ENCODE measurements at places on chromosomes 16 and 17. TPM values are rescaled to one million over a fixed set of nuclear protein-coding genes. Genes with fewer than 3 reads are reported as not detected.

- no peak for DNase-seq
Measured at GRCh38 chr16:68230956-68231355, 5.0 kb downstream of the ESRP2 start.

- no peak for DNase-seq
Measured at GRCh38 chr17:2051061-2051932, 3.6 kb upstream of the HIC1 start.

- no peak for DNase-seq
Measured at GRCh38 chr16:84476401-84476800, 28.1 kb downstream of the MEAK7 start.

GRCh38 chr17:44776628-44777393 lies 18.0 kb downstream of the ADAM11 start:
- DNase-seq: no peak

DNA sequence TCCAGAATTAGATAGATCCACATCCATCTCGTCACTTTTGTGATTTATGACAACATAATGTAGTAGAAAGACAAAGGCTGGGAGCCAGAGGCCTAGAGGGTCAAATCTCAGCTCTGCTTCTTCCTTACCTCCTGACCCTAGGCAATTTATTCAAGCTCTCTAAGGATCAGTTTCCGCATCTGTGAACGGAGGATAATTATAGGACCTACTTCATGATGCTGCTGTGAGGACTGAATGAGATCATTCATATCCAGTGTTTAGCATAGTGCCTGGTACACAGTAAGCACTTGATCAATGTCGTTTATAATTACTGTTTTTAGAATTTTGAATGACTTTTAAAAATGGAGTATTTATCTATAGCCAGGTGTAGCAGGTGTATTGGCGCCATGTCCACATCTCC lies 128.4 kb downstream of the SHISA9 start:
- no peak for DNase-seq

The KRT13 gene
- 0.25 TPM for polyA plus RNA-seq

DNA sequence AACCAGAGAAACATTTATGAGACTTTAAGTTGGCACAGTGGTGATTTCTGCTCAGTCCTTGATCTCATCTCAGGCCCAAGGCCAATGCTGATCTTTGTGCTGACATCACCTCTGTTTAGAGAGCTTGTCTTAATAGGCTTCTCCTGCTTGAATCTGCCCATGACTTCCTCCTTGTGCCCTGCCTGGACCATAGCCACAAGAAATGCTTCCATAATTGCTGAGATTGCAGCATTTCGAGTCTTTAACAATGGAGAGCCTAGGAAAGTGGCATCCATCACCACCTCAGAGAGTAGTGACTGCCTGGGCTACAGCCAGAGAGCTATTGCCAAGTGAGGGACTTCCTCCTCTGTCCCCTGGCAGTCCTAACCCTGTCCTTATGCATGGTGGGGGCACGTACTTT lies 25.1 kb upstream of the MMP2 start:
- no peak for DNase-seq

GRCh38 chr16:12257926-12258561 lies 281.5 kb downstream of the SNX29 start:
- DNase-seq: no peak

The OR4D1 gene
- polyA plus RNA-seq: 0.10 TPM

The TEX14 gene
- 1.6 TPM for polyA plus RNA-seq

GRCh38 chr17:49843774-49844350 lies 4.0 kb downstream of the TAC4 start:
- no peak for DNase-seq

- no peak for DNase-seq
Measured at GRCh38 chr16:31452631-31453106, 6.6 kb upstream of the ARMC5 start.

The ZNF624 gene
- 12.1 TPM for polyA plus RNA-seq

GRCh38 chr17:4748686-4749085 lies 9.0 kb upstream of the CXCL16 start:
- no peak for DNase-seq

The SDK2 gene
- 9.3 TPM for polyA plus RNA-seq

The GGT6 gene
- polyA plus RNA-seq: 6.3 TPM

GRCh38 chr16:65751622-65752521 lies 614.6 kb upstream of the CDH5 start:
- no peak for DNase-seq

DNA sequence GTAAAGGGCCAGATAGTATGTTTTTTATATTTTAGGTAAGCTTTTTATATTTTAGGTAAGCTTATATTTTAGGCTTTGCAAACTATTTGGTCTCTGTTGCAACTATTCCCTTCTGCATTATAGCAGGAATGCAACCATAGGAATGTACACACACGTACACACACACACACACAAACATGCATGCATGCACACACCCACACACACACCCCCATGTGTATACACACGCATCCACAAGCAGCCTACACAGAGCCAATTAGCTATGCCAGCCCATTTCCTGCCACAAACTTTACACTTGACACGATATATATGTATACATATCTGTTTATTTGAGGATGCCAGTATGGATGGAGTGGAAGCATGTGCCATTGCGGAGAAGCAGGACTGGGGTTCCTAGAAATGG lies 7.5 kb upstream of the TRPV3 start:
- DNase-seq: no peak

DNA sequence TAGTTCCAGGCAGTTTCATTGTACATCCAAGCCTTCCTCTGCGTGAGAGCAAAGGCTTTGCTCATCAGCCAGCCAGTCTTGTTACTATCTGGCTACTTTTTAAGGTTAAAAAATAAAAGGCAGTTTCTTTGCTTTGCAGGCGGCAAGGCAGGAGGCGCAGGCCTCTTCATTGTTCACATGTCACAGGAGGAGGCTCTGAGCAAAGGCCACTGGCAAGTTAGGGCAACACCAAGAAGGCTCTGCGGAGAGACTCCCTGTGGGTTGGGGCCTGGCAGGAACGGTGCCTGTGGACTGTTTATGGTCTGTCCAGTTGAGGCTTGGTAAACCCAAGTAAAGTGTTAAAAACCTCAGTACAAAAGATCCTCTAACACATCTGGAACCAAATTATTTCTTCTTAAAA lies 3.9 kb upstream of the NT5C start:
- DNase-seq: no peak

The RCVRN gene
- not detected for polyA plus RNA-seq

DNA sequence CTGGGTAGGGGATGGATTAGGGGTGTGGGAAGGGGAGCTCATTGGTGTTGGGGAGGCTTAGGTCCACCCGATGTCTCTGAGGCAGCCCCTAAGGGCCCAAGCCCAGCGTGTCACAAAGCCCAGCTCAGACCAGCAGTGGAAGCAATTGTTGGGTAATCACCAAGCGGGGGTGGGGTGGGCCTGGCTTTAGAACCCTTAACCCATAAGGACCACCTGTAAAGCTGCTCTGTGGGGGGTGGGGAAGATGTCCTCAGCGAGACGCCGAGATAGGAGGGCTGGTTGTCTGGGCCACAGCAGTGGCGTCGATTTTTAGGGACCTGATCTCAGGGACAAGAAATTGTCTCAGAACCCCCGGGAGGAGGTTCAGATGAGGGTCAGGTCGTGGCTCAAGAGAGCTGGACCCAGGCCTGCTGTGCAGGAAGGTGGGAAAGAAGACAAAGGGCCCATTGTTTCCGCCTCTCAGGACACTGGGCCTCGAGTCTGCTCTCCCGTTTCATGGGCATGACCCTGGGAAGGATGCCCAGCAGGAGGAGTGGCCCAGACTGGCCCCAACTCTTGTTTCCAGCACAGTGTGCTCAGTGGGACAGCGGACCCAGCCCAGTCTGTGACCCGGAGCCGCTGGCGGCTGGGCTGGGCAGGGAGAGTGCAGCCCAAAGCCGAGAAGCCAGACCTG lies 15.9 kb downstream of the ST6GALNAC2 start:
- no peak for DNase-seq

DNA sequence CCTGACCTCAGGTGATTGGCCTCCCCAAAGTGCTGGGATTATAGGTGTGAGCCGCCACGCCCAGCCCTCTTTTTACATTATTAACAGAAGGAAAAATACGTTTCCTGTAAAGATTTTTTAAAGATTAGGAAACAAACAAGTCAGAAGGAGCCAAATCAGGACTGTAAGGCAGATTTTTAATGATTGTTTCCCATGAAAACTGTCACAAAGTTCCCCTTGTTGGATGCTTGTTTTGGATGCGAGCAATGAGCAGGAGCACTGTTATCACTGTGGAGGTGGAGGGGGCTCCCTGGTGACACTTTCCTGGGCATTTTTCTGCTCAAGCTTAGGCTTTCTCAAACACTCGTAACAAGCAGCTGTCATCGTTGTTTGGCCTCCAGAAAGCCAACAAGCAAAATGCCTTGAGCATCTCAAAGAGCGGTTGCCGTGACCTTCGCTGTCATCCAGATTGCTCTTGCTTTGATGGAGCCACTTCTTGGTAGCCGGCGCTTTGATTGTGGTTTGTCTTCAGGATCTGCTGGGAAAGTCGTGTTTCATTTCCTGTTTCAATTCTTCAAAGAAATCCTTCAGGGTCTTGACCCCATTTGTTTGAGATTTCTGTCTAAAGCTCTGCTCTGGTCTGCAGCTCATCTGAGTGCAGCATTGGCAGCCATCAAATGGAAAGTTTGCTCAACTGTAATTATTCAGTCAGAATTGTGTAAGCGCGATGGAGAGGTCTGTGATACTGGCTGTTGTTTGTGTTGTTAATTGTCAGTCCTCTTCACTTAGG lies 128.7 kb downstream of the RPTOR start:
- DNase-seq: no peak

- no peak for DNase-seq
Measured at GRCh38 chr17:37392024-37392590, 14.5 kb downstream of the ACACA start.

- DNase-seq: no peak
Measured at GRCh38 chr17:82795615-82796014, 43.8 kb downstream of the TBCD start.

The TMIGD1 gene
- polyA plus RNA-seq: 0.78 TPM

GRCh38 chr17:17506893-17507464 lies 10.8 kb upstream of the RASD1 start:
- no peak for DNase-seq

The PABPN1L gene
- polyA plus RNA-seq: not detected

The DHRS7C gene
- polyA plus RNA-seq: not detected

DNA sequence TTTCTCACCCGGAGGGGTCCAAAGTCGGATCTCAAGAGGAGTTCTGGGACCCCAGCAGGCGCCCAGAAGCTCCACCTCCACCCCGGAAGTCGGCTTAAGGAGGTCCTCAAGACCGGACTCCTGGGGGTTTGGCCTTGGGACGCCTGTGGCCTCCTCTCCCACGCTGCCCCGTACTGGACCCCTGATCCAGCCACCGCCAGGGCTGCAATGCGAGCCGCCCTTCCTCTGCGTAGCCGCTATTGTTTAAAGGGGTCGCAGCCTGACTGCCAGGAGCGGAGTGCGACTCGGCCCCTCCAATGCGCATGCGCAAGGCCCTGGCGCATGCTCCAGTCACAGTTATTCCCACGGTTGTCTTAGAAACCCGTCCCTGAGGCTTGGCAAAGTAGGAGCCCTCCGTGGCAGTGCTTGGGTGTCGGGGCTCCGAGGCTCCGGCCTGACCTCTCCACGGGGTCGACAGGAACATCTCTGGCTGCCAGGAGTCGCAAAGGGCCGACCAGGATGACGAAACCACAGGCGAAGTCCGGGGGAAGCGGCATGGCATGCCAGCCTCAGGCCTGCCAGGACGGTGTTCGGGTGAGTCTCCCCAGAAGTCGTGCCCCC lies 719.0 kb downstream of the KCNJ18 start:
- no peak for DNase-seq

DNA sequence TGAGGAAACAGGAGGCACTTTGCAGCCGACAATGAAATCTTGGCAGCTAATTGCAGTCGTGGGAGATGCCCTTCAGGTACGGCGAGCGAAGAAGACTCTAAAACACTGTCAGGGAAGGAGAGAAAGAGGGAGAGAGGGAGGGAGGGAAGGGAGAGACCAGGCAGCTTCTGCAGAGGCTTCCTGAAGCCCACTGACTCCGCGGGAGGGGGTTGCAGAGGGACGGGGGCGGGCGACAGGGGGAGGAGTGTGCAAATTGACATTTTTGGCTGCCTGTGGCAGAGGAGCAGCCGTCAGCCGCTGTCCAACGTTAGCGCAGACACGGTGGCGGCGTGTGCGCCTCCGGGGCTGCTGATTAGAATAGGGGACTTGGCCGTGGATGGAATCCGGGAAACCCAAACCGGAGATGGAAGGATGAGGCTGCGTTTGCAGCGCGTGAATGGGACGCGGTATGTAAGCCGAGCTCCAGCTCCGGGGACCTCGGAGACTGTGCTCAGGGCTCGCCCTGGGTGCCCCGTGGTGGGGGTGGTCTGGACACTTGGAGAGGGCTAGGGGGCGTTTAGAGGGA lies 849.1 kb upstream of the RBFOX1 start:
- no peak for DNase-seq

GRCh38 chr17:44785921-44786320 lies 27.1 kb downstream of the ADAM11 start:
- DNase-seq: no peak

DNA sequence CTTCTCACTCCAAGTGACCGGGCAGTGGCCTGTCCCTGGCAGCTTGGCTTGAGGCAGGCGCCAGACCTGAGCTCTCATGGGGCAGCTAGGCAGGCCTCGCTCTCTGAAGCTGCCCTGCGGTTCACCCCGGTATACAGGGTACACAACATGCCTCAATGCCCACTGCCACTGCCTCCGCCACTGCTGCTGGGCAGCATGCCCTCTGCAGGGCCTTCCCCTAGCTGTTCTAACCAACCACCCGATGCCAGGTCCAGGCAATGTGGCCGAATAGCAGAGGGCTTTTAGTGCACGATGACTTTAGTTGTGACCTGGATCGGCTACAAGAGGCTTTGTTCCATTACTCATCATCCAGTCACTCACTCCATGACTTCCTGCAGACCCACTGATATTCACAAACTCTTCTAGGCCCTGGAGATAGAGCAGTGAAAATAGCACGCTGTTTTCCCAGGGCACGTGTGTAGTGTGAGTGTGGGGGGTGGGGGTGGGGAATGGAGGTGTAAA lies 19.7 kb downstream of the CDC42EP4 start:
- DNase-seq: no peak

DNA sequence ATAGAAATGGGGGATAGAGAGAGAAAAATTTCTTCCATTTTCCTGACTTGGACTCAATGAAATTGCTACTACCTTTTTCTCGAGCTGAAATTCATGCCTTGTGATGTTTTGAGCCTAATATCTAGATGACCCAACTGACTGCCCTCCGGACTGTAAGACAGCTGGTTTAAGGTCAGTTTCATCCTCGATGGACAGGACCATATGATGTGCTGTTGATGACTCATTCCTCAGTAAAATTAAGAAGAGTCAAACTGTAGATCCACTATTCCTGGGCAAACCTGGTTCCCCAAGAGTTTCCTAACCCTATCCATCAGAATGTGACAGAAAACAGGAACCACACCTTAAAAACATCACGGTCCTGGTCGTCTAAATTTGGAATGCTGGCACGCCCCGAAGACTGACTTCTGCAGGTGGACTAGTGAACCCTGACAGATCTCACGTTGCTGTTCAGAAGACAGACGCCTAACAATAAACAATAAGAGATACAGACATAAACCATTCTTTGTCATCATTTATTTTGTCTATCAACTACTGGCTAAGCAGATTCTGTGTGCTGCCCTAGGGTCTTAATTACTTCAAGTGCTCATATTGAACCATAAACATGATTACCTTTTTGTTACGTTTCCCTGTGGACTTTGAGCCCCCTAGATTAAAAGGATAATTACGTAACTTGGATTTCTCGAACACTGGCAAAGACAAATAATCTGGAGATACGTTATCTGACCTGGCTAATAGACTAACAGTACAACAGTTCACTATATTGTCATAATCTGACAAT lies 45.1 kb upstream of the NOS2 start:
- DNase-seq: no peak
